ENCODE measurements at places on chromosomes 5 and 9.
A peak's percentile ranks its signal among the peaks of the same experiment; 100 is the strongest.

DNA sequence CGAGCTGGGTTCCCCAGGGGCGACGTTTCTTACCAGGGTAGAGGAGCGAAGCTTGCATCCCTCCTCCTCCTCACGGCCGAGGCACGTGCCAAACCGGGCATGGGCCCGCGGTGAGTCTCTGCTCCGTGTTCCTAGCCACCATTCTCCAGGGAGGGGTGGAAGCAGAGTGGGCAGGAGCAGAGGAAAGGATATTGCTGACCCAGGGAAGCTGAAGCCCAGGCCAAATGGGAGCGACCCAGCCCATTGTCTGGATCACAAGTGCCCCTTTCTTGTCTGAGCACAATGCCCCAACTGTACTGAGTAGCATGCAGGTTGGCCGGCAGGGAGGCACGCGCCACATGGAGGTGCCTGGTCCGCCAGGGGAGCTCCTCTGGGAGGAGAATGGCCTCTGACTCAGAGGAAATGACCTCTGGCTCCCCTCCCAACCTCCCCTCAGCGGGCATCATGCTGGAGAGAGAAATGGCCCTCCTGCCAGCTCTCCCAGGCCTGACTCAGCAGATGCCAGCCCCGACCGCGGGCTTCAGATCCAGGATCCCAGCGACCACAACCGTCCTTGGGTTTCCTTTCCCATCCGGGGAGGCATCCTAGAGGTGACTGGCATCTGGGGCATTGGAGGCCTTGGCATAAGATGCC lies 1.1 kb downstream of the PRR7 start:
- no peak for DNase-seq

DNA sequence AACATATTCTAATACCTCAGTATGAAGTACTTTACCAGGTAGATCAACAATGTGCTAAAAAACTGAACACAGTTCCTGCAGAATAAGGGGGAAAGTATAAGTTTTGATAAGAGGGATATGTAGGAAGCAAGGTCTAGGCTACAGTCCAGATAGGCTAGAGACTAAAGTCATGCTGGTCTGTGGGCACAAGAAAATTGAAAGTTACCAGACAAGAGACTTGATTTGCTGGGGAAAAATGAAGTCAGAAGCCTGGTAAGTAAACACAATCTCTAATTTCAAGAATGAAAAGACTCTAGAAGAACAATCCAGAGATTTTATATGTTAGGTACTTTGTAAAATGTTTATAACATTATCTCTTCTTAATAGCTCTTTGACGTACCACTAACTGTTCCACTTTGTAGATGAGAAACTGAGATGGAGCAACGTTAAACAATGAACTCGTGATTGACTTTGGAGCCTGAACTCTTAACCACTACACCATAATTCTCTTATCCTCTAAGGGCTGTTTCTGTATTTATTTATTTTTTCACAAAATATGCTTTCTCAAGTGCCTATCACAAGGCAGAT lies 19.5 kb downstream of the ADAMTS6 start:
- no peak for DNase-seq

GRCh38 chr5:102537011-102537410 lies 38.2 kb upstream of the SLCO6A1 start:
- no peak for DNase-seq

- DNase-seq: no peak
Observed at GRCh38 chr5:135986401-135986800, 31.6 kb upstream of the LECT2 start.

DNA sequence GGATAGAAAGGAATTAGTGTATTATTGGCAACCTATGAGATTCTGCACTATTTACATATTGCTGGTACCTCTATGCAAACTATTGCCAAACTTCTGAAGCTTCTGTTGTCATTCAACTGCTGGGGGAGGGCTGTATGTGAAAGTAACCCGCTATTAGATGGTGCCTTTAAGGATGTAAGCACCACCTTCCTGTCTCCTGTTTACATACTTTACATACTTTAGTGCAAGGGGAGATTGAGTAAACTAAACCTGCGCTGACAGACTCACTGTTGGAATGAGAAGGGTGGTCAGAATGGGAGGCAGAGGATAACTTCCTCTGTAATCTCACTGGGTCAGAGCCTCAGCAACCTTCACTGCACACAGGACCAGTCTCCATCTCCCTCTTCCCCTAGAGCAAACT lies 123.8 kb downstream of the NR3C1 start:
- no peak for DNase-seq

- DNase-seq: no peak
Observed at GRCh38 chr5:115571441-115571878, 26.9 kb upstream of the FEM1C start.

GRCh38 chr9:3809724-3810123 lies 283.9 kb upstream of the RFX3 start:
- DNase-seq: no peak

DNA sequence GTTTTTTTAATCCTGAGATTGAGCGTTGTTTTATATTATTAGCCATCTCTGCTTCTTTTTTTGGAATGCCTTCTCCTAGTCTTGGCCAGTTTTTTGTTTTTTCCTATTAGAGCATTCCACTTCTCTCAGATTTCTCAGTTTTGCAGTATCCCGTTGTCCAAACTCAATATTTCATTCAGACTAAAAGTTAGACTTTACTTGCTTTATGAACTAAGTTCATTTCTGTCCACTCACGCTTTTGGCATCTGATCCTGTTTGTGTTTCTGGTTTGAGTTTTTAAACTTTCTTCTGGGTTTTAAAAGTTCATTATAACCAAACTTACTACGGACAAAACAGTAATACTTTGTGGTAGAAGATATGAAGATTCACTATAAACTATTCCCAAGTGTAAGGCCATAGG lies 288.3 kb upstream of the MPDZ start:
- no peak for DNase-seq

- DNase-seq: no peak
Observed at GRCh38 chr5:27769748-27770402, 731.5 kb upstream of the CDH9 start.

- no peak for DNase-seq
Observed at GRCh38 chr5:57561231-57561842, 78.7 kb upstream of the ACTBL2 start.

DNA sequence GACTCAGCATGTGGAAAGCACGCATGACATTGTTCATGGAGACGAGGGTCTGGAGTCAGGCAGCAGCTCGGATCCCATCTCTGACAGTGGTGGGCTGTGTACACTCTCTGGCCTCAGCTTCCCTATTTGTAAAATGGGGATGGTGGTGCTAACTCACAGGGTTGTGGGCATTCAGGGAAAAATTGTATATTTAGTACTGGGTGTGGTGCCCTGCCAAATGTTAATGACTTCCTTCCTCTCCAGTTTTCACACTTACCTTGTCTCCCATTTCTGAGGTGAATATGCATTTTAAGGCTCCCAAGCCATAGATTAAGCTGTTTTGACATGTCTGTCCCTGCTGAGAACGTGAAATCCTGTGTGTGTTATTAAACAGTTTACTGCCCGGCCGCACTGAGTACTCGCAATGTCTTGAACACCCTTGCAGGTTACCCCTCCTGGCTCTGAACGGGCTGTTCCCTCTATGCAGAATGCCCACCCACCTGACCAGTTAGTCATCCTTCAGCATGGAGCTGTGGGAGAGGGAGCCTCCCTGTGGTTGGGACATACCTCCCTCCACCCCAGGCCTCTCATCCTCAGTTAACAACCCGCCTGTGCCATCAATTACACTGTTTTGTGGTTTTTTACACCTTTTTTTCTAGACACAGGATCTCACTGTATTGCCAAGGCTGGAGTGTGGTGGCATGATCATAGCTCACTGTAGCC lies 25.8 kb downstream of the TJP2 start:
- DNase-seq: no peak

- no peak for DNase-seq
Observed at GRCh38 chr5:34539183-34539582, 116.9 kb upstream of the RAI14 start.

DNA sequence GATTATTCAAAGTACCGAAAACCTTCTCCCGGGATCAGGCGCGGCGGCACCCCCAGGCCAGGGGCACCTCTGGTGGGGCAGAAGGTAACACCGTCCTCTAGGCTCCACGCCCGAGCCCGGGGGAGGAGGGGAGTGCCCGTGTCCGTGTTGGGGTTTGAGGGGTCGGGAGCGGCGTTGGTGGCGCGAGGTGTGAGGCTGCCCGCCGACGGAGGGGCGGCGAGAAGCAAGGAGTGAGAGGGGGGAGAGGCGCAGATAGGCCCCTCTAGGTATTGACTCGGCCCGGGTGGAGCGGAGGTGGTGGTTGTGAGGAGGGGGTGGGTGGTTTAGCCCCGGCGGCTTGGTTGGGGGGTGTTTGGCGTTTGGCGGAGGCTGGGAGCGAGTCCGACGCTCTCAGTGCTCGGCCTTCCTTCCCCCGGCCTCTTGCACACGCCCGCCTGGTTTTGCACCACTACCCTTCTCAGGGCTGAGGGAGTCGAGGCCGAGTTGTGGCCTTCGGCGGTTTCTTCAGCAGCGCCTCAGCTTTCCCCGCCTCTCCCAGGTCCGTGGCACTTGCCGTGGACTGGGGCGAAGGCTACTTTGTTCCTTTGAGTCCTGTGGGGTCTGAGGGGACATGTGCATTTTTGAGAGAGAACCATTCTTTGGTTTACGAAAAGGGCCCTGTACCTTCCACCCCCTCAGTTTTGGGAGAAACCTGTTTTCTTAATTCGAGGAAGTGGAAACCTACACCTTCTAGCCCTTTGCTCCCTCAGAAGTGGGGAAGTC lies 450 bp downstream of the GPBP1 start:
- peak; percentile 56 for DNase-seq

DNA sequence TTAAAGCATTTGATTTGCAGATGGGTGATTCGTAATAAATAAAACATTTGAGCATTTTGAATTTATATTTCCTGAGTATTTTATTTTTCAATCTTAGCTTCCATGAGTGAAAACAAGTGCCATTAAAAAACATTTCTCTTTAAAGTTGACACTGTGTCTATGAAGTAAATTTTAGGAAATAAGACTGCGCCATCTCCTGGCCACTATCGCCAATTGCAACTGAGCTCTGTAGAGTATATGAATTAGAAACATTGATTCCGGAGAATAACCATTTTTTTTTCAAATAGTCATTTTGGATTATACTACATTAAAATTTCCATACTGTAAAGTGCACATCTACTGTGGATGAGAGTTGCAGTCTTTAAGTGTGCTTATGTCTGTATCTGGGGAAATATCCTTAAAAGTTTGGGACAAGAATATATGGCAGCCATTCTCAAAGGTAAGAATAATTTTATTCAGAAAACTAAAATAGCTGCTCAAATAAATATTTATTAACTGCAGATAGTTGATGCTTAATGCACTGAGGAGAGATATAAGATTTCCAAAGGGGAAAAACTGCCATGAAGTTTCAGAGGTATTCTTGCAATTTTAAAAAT lies 5.9 kb downstream of the DMRTA1 start:
- peak; percentile 59 for DNase-seq

GRCh38 chr9:121640491-121641223 lies 10.8 kb upstream of the DAB2IP start:
- DNase-seq: no peak

DNA sequence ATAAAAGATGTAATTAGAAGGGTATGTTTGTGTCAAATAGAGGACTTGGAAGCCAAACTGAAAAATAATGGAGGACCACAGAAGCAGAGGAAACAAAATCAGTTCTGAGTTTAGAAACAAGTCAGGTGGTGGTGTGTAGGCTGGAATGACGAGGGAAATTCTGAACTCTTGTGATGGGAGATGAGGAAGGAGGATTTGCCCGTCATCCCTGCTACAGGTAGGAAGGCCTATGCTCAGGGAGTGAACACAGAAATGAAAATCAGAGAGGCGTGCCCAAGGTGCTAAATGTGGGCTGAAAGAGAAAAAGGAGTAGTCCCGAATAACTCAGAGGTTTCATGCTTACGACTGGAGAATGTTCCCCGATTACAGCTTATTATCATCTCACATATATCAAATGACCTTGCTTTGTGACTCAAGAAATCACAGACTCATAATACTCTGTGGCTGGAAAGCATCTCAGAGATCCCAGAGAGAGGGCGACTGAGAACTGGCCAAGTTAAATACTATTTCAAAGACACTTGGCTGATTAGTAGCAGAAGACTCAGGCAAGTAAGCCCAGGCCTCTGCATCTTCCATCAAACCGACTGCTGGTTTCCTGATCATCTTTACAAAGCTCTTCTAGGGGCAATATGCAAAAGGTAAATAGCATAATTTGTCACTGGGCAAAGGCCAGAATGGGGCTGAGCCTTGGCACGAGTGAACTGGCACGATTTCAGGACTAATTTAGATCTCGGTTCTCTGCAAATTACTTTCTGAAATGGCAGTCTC lies 126.0 kb downstream of the SUSD1 start:
- no peak for DNase-seq

DNA sequence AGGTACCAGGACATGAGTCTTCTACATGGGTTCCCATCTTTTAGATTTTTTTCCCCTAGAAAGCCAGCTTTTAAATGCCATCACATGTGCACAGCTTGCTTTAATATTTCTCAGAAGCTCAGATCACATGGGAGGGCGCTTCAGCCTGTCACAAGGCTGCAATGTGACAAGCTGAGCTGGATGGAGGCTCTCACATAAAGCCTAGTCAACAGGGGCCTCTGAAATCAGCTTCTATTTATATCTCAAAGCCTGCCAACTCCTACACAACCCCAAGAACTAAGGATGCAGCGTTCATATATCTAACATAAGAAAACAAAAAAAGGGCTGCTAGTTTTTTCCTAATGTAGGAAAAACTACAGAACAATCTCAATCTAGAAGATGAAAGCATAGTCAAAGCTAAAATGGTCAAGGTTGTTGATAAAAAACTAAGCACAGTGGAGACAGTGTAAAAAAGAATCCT lies 2.3 kb downstream of the ZFAND5 start:
- peak; percentile 49 for DNase-seq

- DNase-seq: no peak
Observed at GRCh38 chr5:60352992-60353599, 346.9 kb downstream of the DEPDC1B start.

DNA sequence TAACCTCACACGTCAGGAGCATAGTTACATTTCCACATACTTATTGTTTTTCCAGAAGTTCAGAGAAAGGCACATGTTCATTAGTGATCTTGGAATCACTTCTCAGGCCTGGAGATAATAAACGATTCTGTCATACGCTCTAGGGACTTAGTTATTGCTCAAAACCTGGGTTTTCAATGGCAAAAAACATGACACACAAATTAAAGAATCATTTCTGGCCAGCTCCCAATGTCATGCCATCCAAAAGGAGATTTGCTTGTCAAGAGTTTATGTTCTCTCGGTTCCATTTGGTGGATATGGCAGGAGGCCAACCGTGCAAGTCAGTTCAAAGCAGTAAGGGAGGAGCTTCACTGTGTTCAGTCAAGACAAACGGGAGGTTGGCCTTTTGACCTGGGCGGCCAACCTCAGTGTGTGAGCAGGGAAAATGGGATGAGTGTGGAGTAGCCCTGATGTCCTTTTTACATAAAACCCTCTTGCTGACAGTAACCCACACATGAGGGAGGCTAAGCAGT lies 123.4 kb downstream of the NXNL2 start:
- no peak for DNase-seq

GRCh38 chr9:75117564-75117963 lies 29.2 kb downstream of the OSTF1 start:
- no peak for DNase-seq
